ENCODE measurements at places on chromosomes 4 and X.

GRCh38 chr4:111628437-111628836, 516.8 kb upstream of the FAM241A start:
- DNase-seq: no peak

DNA sequence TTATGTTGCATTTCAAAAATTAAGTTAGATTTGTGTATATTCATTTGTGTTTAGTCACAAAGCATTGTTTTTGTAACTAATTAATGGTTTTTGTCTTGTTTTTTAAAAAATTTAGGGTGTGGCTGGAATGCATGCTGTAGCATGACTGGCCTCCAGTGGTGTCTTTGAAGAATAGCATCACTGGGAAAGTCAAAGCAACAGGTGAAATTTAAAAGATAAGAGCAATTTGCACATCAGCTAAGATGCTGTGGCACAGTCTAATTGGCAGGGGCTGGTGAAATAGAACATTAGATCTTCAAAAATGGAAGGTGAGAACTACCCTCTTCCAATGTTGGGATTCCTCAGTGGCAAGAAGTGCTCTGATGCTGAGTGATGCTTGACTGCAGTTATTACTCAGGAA, 45.3 kb downstream of the ANK2 start:
- no peak for DNase-seq

GRCh38 chr4:8176547-8177399, 18.2 kb upstream of the ABLIM2 start:
- DNase-seq: peak; percentile 52

DNA sequence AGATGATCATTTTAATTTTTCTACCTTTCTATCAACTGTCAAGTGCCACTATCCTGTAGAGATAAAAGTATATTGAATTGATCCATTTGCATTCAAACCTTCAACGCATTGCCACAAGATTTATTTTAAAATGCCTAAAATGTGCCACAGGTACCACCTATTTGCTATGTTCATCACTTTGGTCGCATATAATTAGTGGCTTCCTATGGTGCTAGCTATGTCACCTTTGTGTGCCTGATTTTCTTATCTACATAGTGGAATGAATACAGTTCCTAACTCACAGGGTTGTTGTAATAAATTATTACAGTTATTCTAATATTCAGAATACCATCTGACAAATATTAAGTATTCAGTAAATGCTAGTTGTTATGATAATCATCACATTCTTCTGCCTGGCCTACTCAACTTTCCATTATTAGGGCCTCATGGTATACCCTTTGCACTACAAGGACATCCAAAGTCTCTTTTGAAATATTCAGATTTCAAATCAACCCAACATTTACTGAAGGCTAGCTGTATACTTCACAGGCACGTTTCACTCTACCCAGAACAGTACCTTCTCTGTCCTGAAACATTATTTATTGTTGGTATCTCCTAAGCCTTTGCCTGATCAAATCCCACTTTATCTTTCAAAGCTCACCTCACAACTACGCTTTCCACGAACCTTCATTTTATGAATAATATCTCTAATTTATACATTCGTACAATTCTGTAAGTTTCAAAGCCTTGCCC, 62.4 kb downstream of the ANXA10 start:
- DNase-seq: no peak

GRCh38 chr4:112411781-112412550, 104.0 kb downstream of the NEUROG2 start:
- DNase-seq: no peak

- DNase-seq: no peak
These were observed 791.6 kb downstream of the TRIML1 start for GRCh38 chr4:188930822-188931221.

- DNase-seq: no peak
These were observed 606.8 kb upstream of the BOD1L1 start for GRCh38 chr4:14234307-14234706.

DNA sequence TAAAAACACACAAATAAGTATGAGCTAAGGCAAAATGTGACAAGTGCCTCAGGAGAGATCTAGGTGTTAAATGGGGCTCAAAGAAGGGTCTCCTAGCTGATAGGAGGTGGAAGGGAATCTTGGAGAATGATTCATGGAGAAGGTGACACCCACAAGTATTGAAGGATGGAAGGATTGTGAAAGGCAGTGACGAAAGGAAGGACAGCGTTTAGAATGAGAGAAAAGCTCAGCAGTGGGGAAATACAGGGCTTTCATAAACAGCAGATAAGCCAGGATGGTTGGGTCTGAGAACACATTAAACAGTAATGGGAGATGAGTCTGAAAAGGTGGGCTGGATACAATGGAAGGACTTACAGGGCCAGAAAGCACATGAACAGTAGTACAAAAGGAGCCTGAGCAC, 11.5 kb downstream of the ANXA5 start:
- DNase-seq: no peak

DNA sequence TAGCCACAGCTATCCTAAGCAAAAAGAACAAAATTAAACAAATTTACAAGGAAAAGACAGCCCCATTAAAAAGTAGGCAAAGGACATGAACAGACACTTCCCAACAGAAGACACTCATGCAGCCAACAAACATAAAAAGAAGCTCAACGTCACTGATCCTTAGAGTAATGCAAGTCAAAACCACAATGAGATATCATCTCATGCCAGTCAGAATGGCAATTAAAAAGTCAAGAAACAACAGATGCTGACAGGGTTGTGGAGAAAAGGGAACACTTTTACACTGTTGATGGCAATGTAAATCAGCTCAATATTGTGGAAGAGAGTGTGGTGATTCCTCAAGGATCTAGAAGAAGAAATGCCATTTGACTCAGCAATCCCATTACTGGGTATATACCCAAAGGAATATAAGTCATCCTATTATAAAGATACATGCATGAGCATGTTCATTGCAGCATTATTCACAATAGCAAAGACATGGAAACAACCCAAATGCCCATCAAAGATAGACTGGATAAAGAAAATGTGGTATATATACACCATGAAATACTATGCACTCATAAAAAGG, 163.0 kb upstream of the TET2 start:
- DNase-seq: no peak

DNA sequence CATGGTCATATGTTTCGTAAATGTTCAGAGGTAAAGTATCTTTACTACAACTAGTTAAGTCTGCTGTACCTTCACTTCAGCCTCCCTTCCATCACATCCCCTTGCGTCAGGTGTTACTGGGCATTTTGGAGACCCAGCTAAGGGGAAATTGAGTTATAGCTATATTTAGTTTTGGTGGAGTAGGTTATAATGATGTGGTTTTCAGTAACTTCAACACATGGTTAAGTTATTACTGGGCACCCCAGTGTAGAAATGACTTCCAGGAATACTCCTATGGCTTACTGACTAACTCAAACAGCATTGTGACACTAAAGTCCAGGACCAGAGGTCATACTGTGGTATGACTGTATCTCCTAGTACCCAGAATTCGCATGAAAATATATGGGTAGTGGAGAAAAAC, 23.4 kb upstream of the ACSL1 start:
- DNase-seq: no peak

GRCh38 chr4:75229806-75230570, 284.2 kb downstream of the RCHY1 start:
- DNase-seq: no peak

DNA sequence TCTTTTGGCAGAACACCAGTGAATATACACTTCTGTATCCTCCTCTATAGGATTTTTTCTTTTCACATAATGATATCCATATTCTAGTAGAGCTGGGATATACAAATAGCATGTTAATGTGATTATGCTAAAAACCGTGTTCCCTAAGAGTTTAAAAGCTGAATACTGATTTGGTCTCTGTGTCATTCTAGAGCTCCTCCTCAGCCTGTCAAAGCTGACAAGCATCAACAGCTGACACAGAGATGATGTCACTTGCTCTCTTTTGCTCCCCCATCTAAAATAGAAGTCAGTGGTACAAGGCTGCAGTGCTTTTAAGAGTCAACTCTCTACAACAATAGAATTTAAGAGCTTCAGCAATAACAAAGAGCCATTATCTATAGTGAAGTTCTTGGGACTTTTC, 17.1 kb upstream of the HERC3 start:
- DNase-seq: no peak

DNA sequence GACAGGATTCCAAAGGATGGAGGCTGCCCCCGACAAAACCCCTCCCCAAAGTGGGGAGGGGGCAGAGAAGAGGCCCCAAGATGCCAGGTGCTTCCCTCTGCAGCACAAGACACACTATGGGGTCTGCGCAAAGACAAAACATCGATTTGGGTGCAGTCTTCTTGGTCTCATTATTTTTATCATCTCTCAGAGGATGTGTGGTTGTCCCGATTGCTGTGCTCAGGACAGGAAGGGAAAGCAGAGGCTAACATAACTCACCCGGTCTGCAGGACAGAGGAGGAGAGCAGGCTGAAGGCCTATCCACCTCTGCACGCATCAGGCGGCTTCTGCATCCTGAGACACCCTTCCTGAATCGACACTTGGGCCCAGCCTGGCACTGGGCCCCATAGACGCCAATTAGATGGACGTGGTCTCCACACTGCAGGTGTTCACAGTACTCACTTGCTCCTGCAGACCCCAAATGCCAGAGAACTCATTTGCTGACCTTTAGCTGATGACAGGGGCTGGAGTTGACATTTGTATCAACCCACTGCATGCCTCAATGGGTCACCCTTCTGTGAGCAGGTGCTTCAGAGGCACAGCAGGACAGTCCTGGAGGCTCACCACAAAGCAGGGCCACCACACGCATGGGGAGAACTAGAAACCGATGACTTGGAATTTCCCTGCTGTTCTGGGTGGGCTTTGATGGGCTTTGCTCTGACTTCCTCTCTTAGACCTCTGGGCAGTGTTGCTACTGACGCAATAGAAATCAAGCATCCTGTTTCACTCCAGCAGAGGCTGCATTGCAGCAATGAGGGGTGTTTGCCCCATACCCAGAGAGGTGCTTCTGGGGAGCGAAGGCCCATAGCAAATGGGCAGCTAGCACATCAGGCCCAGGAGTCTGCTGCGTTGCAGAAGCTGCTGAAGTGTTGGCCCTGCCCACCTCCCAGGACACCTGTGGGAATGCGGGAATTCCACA, 96.3 kb upstream of the ENPP6 start:
- DNase-seq: no peak

DNA sequence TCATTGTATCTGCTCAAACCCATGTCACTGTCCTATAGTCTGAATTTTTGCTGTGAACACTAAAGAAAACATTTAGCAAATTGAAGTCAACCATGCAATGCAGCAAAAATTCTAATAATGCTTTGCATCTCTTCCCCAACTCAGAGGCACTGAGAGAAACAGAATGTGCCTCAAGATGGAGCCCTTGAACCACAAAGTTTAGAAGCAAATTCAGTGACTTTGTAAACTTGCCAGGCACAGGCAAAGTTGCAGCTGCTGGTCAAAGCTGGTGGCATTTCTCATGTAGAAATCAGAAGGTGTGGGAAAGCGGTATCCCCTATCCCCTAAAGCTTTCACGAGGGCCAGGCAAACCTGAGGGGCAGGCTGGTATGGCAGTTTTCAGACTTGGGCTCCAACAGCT, 121.7 kb upstream of the DIPK2B start:
- peak; percentile 51 for DNase-seq
